ENCODE measurements at places on chromosomes 3 and 15. TPM values are rescaled to one million over a fixed set of nuclear protein-coding genes. Genes with fewer than 3 reads are reported as not detected.

TRIM42 gene
- total RNA-seq = not detected

RASGRP1 gene
- 2.1 TPM for total RNA-seq

GRCh38 chr3:132543011-132543739 lies 53.9 kb upstream of the ACKR4 start:
- DNase-seq = no peak

- no peak for DNase-seq
Observed at GRCh38 chr15:85941186-85941855, 138.3 kb upstream of the AGBL1 start.

- no peak for DNase-seq
Observed at GRCh38 chr3:58556001-58556400, 19.0 kb upstream of the ACOX2 start.

DNA sequence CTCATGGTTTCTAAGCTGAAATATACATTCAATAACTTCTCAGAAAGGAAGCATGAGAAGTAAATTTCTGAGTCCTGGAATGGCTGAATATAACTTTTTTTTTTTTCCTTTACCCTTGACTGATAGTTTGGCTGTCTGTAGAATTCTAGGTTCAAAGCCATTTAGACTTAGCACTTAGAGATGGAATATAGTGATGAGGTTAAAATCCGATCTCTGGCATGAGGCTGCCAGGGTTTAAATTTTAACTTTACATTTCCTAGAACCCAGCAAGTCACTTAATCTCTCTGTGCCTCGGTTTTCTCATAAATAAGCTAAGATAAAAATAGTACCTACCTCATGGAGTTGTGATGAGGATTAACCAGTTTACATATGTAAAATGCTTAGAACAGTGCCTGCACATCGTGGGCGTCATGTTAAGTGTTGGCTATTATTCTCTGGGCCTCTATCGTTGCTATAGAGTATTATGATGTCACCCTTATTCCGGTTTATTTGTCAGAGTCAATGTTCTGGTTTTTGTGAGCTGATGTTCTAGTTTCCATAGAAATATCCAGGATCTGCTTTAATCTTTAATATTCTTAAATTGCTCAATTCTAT lies 199.8 kb upstream of the TLE3 start:
- no peak for DNase-seq

Measured in H1 (cell line).